ENCODE measurements at places on chromosomes 16 and 17.
A peak's percentile ranks its signal among the peaks of the same experiment; 100 is the strongest.

DNA sequence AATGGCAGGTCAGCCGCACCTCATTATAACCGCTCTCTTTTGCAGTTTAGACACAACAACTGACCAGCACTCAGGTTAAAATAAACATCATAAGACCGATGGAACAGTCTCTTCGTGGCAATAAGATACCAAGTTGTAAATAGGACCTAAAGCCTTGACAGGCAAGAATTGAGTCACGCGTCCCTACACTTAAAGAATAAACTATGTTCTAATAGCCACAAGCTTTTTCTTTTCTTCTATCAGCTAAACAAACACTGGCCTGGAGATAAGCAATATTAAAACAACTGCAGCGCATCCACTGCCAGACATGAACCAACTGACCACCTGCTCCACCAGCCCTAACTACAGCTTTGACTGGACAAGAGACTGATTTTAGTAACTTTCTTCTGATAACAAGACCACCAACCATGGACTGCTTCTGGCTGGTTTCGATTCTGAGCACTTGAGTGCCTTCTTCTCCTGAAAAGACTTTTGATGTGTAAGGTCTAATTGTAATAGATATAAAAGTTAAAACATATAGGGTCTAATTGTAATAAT lies 17.5 kb downstream of the SLFN12L start:
- no peak for DNase-seq

GRCh38 chr17:36862116-36862920 lies 75.0 kb upstream of the LHX1 start:
- no peak for DNase-seq

- DNase-seq, result no peak
Measured at GRCh38 chr16:72481419-72481818, 309.5 kb upstream of the PMFBP1 start.

DNA sequence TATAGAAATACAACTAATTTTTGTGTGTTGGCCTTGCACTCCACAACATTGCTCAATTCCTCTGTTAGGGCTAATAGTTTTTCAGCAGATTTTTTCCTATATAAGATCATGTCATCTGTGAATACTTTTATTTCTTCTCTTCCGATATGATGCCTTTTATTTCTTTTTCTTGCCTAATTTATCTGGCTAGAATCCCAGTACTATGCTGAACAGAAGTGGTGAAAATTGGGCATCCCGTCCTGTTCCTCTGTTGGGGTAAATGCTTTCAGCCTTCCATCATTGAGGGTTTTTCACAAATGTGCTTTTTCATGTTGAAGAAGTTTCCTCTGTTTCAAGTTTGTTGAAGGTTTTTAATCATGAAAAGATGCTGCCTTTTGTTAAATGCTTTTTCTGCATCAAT lies 22.7 kb upstream of the TNFRSF13B start:
- no peak for DNase-seq

DNA sequence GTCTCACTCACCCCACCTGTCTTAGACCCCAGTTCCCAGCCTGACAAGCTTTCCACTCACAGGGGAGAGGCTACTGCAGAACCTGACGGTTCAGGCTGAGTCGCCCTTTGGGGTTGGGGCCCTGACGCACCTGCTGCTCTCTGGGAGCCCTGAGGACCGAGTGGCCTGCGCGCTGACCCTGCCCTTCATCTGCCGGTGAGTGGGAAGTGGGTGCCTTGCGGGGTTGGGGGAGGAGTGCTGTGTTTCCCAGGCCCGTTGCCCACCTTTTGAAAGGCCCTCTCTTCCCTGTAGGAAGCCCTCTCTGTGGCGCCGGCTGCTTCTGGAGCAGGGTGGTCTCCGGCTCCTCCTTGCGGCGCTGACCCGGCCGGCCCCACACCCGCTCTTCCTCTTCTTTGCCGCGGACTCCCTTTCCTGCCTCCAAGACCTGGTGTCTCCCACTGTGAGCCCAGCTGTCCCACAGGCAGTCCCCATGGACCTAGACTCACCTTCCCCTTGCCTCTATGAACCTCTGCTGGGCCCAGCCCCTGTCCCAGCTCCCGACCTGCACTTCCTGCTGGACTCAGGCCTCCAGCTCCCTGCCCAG lies 6.1 kb upstream of the TGFB1I1 start:
- DNase-seq, result no peak

GRCh38 chr16:76882105-76882504 lies 308.9 kb upstream of the MON1B start:
- no peak for DNase-seq

DNA sequence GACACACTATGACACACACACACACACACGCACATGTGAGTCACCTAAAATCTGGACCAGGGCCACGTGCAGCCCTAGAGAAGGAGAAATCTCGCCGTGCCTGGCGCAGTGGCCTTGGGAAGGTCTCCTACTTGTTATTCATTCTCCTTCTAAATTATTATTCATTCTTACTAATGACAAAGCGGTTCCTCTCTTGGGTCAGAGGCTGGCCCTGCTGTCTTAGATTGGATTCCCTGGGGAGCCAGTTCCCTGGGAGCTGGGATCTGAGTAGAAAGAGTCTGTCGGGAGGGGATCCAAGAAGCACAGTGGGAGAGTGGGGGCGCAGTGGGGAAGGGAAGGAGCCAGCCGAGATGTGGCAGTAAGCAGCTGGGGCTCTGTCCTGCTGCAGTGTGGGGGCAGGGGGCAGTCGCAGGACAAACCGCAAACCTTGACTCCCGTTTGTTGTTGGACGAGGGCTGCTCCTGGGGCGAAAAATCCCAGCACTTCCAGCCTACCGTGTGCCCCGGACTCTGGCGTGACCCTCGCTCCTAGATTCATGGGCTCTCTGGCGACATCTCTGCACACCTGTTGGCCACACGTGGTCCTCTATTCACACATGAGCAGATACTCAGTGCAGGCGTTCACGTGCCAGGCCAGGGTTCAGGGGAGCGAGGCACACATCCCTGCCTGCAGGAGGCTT lies 18.7 kb upstream of the JPH3 start:
- no peak for DNase-seq

DNA sequence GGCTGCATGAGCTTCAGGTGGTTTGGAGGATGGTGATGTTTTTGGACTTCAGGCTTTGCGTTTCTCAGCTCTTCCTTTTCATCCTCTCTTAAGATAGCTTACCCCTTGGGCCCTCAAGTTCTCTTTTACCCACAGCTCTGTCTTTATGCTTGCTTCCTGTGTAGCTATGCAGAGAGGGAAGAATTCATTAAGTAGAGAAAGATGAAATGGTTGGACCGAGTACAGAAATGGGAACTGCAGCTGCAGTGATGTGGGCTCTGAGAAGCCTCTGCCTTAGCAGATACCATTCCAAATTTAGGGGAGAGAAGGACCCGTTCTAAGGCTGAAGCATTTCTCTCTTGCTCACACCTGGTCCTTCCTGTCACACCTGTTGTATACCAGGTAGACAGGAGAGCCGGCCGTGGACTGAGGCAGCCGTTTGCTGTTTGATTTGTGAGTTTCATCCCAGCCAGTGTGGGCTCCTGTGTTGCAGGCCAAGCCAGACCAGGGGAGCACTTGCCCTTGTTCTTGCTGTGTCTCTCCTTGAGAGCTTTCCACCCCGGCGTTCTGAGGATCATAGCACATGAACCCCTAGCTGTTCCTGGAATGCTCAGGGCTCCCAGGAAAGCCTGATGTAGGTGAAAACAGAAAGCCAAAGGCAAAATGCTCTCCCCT lies 392.7 kb downstream of the CPPED1 start:
- DNase-seq, result peak; percentile 43

GRCh38 chr16:74487634-74488495 lies 66.6 kb upstream of the CLEC18B start:
- DNase-seq, result no peak
